ENCODE measurements at places on chromosomes 4 and X.

- no peak for DNase-seq
These were observed 62.6 kb upstream of the TEX13D start for GRCh38 chrX:124269881-124270280.

DNA sequence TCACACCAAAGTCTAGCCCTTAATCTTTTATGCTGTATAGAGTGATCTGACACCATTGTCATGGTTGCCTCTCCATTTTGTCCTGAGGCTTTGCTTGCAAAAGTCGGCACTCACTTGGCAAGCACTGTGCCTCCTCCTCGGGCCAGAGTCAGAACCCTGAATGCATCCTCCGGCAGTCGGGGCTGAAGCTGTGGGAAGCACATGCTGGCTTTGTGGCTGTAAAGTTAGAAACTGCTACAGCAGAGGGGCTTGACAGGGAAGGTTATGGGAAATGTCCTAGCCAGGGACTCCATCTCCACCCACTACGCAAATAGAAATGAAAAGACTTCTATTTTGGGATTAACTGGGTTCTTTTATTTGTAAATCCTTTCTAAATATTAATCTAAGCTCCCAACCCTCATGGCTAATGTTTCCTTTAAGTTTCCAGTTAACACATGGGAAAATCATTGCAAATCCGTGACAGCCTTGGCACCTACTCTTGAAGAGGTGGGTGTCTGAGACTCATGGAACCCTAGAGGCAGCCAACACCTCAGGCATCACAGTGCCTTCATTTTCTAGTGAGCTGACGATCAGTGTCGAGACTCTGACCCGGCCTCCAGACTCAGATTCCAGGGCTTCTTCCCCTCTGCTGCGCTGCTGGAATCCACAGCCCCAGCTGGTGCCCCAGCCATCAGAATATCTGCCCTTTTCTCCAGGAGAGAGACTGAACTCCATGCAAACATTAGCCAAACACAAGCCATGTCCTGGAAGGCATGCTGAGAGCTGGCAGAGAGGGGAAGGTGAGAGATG is 7.9 kb upstream of the CLDN24 start:
- no peak for DNase-seq

DNA sequence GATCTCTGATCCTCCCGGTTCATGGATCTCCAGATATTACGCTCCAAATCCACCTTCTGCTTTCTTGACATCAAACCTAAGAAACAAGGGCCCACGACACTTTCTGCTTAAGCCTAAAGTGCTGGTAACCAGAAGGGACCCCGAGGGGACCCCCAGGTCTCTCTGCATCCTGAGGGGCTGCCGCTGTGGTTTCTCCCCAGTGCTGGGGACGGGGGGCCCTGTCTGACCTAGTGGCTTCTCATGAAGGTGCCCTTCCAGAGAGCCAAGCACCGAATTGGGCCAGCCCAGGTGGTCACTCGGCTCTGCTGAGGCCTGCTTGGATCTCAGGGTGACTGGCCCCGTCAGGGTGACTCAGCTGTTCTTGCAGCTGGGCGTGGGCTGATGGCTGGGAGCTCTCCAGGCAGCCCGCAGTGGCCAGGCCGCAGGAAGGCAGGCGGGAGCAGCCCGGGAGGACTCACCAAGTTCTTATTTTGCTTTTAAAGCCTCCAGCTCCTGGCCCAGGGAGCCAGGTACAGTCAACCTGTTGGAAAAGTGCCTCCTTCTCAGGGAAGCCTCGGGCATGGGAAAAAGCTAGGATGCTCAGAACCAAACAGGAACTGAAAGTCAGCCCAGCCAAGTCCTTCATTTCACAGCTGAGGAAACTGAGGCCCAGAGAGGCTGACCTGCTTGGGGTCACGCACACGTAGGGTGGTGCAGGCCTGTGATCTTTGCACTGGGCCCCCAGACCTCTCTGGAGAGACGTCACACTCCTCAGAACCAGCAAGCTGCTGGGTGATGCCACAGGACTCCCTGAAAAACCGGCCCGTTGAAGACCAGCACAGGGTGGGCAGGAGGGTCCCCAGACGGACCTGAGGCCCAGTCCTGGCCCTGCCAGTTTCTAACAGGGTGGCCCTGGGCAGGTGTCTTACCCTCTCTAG is 16.7 kb downstream of the BLOC1S4 start:
- no peak for DNase-seq

DNA sequence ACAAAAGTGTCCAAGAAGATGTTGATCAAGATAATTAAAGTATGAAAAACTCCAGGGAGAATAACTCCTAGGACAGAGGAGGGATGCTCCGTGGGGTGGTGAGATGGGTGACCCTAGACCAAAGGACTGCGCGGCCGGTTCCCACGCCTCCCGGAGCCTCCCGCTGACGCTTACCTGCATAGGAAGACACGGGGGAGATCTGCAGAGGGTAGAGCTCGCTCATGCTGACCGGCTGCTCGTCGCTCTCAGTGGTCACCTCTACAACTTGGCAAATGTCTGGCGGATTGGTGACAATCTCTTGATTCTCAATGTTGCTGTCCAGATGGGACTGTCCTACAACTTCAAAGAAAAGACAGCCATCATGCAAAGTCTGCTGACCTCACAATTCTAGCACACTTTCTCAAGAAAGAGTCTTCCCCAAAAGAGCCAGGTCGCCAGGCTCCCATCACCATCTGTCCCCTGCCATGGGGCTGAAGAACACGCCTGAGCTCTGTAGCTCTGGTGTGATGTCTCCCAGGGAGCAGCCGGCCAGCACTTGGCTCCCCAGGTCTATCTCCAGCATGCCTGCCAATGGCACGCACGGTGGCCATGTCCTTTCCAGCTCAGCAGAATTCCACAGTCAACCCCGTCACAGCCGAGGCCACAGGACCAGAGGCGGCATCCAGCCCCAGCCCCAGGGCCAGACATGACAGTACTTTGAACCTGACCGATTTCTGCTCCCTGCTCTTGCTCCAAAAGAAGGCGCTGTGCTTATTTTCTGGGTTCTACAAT is 75.4 kb downstream of the IRF2 start:
- no peak for DNase-seq

DNA sequence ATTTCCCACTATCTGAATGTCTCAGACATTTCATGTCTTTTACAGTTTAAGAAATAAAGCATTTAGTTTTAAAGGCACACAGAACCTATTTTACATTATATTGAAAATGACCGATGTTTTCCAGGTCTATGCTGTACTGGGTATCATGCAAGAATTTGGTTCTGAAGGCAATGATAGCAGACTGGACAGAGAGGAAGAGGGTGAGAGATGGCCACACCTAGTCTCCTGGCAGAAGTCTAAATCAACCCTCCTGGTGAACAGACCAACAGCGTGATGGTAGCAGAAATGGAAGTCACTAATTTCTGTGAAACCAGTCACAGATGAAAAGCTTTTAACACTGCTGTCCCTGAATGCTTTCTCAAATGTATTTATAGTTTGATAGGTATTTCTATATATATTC is 41.9 kb downstream of the MID1 start:
- no peak for DNase-seq

GRCh38 chr4:40856277-40856839 is 106.6 kb downstream of the NSUN7 start:
- no peak for DNase-seq
